ENCODE measurements at places on chromosomes 1 and 21. TPM values are rescaled to one million over a fixed set of nuclear protein-coding genes. Genes with fewer than 3 reads are reported as not detected.

DNA sequence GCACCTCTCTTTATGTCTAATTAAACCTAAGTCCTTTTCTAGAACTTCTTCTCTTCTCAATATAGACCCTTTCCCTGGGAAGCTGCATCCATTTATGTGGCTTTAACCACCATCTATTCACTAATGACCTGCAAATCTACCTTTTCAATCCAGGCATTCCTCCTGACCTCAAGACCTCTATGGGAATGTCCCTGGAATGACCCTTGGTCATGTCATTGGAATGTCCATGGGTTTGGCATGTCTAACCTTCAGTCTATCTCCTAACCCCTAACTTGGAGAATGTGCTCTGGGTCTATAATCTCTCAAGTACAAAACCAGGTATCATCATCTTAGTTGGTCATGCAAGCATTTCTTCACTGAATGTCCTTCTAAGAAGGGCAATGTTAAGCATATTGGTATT, 196.1 kb downstream of the KCNH1 start:
- DNase-seq: no peak
- H3K27ac ChIP-seq: no peak overlapping the region
- H3K4me3 ChIP-seq: no peak overlapping the region
- H3K36me3 ChIP-seq: no peaks in the 10 kb centered on the region
- H3K4me1 ChIP-seq: no peaks in the 10 kb centered on the region
- no peaks in the 10 kb centered on the region for H3K27me3 ChIP-seq

- no peaks in the 10 kb centered on the region for H3K36me3 ChIP-seq
- no peak for DNase-seq
- H3K27ac ChIP-seq: no peak overlapping the region
- no peaks in the 10 kb centered on the region for H3K4me1 ChIP-seq
- no peaks in the 10 kb centered on the region for H3K27me3 ChIP-seq
- H3K4me3 ChIP-seq: no peak overlapping the region
Measured at GRCh38 chr1:195886000-195886399, 722.2 kb downstream of the KCNT2 start.

The ANGPTL3 gene
- not detected for total RNA-seq

GRCh38 chr1:65995336-65995735, 202.6 kb downstream of the PDE4B start:
- no peaks in the 10 kb centered on the region for H3K4me1 ChIP-seq
- H3K27me3 ChIP-seq: no peaks in the 10 kb centered on the region
- no peak overlapping the region for H3K4me3 ChIP-seq
- DNase-seq: no peak
- no peaks in the 10 kb centered on the region for H3K36me3 ChIP-seq

DNA sequence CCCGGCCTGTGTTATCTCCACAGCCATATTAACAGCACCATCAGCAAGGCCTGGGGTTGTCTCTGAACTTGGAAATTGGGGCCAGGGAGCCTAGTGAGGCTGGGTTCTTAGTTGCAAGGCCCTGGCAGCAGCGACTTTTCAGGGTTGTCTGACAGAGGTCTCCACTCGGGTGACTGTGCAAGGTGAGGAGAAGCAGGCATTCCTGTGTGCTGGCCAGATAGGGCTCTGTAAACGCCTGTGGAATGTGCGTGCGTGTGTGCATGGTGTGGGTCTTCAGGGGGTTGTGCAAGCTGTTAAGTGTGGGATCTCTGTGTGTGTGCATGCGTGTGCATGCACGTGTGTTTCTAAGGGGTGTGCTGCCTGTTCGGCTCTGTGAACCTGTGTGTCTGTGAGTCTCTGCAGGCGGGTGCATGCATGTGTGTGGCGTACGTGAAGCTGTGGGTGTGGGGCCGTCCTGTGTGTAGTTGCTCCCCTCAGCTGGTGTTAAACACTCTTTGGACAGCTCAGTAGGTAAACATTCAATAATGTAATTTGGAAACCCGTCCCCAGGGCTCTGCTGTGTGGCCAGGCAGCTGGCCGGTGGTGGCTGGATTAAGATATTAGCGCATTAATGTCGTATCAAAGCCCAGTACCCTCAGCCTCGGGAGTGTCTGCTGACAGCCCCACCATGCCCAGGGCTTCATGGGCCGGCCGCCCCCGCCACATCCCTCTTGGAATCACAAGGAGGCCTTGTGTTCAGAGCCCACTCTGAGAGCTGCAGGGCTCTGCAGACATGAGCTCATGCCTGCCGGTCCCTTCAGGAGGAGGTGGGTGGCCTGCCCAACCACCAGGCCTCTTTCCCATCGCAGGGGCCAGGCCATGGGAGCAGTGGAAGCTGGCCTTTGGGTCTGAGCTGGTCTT, 189.9 kb downstream of the FOXD2 start:
- no peak overlapping the region for H3K27ac ChIP-seq
- no peaks in the 10 kb centered on the region for H3K36me3 ChIP-seq
- H3K4me1 ChIP-seq: no peaks in the 10 kb centered on the region
- H3K4me3 ChIP-seq: no peak overlapping the region
- H3K27me3 ChIP-seq: no peaks in the 10 kb centered on the region

- H3K36me3 ChIP-seq: no peaks in the 10 kb centered on the region
- no peak overlapping the region for H3K27ac ChIP-seq
- DNase-seq: no peak
- H3K4me1 ChIP-seq: no peaks in the 10 kb centered on the region
Measured at GRCh38 chr1:214859647-214860046, 222.9 kb upstream of the KCNK2 start.

- H3K36me3 ChIP-seq: no peaks in the 10 kb centered on the region
- no peaks in the 10 kb centered on the region for H3K27me3 ChIP-seq
- H3K4me1 ChIP-seq: no peaks in the 10 kb centered on the region
- no peak overlapping the region for H3K4me3 ChIP-seq
- H3K27ac ChIP-seq: no peak overlapping the region
- DNase-seq: no peak
Measured at GRCh38 chr1:107648071-107648470, 316.9 kb downstream of the VAV3 start.

The CFAP74 gene
- not detected for total RNA-seq

- no peaks in the 10 kb centered on the region for H3K27me3 ChIP-seq
- peaks cover 1% of the 10 kb centered on the region for H3K36me3 ChIP-seq
- H3K27ac ChIP-seq: no peak overlapping the region
Measured at GRCh38 chr1:24427545-24427862, 11.9 kb downstream of the NIPAL3 start.

DNA sequence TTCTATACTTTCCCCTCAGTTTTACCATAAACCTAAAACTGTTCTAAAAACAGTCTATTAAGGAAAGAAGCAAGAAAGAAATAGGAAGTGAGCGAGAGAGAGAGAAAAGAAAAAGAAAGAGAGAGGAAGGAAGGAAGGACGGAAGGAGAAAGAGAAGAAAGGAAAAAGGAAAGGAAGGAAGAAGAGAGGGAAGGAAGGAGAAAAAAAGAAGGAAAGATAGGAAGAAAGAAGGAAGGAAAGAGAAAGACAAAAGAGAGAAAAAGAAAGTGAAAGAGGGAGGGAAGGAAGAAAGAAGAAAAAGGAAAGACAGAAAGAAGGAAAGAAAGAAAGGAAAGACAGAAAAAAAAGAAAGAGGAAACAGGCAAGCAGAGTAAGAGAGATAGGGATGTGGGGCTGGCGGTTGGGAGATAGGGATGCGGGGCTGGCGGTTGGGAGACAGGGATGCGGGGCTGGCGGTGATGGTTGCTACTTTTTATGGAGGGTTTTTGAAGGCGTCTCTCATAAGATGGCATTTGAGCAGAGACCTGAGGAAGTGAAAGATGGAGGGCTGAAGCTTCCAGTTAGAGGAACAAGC, 70.4 kb upstream of the IRF2BP2 start:
- no peak overlapping the region for H3K4me3 ChIP-seq
- no peak for DNase-seq
- H3K36me3 ChIP-seq: no peaks in the 10 kb centered on the region
- no peak overlapping the region for H3K27ac ChIP-seq
- no peaks in the 10 kb centered on the region for H3K4me1 ChIP-seq

- H3K27ac ChIP-seq: no peak overlapping the region
- no peaks in the 10 kb centered on the region for H3K4me1 ChIP-seq
- no peak overlapping the region for H3K4me3 ChIP-seq
- DNase-seq: no peak
- no peaks in the 10 kb centered on the region for H3K27me3 ChIP-seq
Measured at GRCh38 chr1:202286622-202287097, 55.1 kb downstream of the UBE2T start.

GRCh38 chr1:116983678-116984077, 17.9 kb upstream of the CD101 start:
- H3K27ac ChIP-seq: no peak overlapping the region
- peaks cover 35% of the 10 kb centered on the region for H3K4me1 ChIP-seq
- no peaks in the 10 kb centered on the region for H3K36me3 ChIP-seq
- H3K27me3 ChIP-seq: no peaks in the 10 kb centered on the region
- no peak for DNase-seq

- no peak overlapping the region for H3K4me3 ChIP-seq
- no peak for DNase-seq
- no peaks in the 10 kb centered on the region for H3K27me3 ChIP-seq
- H3K4me1 ChIP-seq: no peaks in the 10 kb centered on the region
- no peak overlapping the region for H3K27ac ChIP-seq
- no peaks in the 10 kb centered on the region for H3K36me3 ChIP-seq
Measured at GRCh38 chr1:210360852-210361477, 32.3 kb downstream of the HHAT start.
